ENCODE measurements at places on chromosomes 12 and 14.

DNA sequence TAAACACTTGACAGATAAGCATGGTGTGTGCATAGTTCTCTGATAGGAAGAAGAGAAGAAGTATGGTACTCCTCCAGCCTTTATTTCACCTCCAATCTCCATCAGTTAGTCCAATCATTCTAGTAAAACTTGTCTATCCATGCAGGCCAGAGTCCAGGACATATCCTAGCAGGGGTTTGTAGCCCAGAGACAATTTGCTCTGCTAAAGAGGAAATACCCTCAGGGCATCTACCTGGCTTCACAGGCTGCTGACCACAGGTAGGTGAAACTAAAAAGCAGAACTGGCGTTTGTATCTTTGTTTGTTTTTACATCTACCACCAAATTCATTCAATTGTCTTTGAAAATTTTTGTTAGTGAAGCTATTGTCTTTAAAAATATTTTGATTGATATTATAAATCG lies 717.6 kb downstream of the FSCB start:
- DNase-seq, result no peak

GRCh38 chr14:83548061-83548839 lies 1981.7 kb upstream of the FLRT2 start:
- DNase-seq, result no peak

- DNase-seq, result no peak
These were observed 47.6 kb downstream of the TMEM132C start for GRCh38 chr12:128314611-128315010.

GRCh38 chr12:131607658-131608447 lies 103.0 kb upstream of the SFSWAP start:
- no peak for DNase-seq

- DNase-seq, result no peak
These were observed 28.2 kb downstream of the TTC8 start for GRCh38 chr14:88852632-88853031.

- DNase-seq, result no peak
These were observed 10.8 kb downstream of the NAV3 start for GRCh38 chr12:77841521-77841920.

DNA sequence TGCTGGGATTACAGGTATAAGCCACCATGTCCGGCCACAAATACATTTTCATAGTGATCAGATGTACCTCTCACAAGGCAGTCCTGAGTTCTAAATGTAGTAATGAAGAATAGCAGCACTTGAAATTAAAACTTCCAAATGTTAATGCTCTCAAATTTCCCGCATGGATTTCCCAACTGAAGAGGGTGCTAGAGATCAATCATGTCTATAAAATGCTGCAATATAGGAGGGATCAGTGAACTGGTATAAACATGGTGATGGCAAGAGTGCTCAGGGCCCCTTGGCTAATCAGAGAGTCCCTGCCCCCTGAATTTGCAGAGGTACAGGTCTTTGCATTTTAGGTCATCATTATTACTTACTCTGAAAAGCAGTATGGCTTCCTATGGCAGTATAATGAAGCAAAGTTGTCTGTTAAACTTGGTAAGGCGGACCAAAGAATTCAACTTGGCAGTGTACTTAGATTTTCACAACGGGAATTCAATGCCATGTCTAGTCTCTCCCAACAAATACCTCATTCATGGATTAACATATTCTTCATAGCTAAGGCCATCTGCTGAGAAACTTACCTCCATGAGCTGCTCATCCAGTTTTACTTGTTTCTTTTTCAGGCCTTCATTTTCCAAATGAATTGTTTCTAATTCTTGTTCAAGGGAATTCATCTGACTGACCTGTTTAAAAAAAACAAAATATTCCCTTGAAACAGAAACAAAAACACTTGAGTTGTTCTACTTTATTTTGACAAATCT lies 67.0 kb upstream of the SAV1 start:
- DNase-seq, result no peak

GRCh38 chr12:124861898-124862676 lies 1.6 kb downstream of the SCARB1 start:
- DNase-seq, result no peak

DNA sequence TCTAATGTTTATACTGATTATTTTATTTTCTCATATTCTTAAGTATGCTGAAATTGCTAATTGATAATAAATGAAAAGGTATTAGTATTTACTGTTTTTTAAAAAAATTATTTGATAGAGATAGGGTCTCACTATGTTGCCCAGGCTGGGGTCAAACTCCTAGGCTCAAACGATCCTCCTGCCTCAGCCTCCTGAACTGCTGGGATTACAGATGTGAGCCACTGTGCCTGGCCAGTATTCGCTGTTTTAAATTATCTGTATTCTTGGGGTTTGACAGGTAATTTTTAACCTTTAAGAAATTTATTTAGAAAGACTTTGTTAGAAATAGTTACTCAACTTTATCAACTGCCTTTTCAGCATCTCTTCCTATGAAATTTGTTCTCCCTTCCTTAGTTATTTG lies 32.2 kb downstream of the RAN start:
- no peak for DNase-seq

- DNase-seq, result no peak
These were observed 59.3 kb downstream of the PRICKLE1 start for GRCh38 chr12:42530284-42530683.

- DNase-seq, result no peak
These were observed 31.4 kb upstream of the RTRAF start for GRCh38 chr14:51957950-51958349.

DNA sequence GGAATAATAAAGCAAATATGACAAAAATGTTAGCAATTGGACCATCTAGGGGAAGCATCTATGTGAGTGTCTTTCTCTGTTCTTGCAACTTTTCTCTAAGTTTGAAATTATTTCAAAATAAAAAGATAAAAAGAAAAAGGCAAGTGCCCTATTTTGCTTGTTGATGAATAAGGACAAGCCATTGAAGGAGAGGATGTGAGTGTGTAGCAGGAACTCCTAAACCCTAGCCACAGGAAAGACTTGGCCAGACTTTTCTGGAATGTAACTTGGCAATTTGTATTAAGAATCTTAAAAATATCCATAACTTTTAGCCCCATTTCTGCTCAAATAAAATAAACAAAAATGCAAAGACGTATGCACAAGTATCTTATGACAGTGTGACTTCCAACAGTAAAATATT lies 279.4 kb downstream of the CACNA1C start:
- DNase-seq, result no peak

- no peak for DNase-seq
These were observed 183.1 kb upstream of the FBXO33 start for GRCh38 chr14:39615352-39615751.

- no peak for DNase-seq
These were observed 62.0 kb downstream of the LGMN start for GRCh38 chr14:92686411-92686899.

DNA sequence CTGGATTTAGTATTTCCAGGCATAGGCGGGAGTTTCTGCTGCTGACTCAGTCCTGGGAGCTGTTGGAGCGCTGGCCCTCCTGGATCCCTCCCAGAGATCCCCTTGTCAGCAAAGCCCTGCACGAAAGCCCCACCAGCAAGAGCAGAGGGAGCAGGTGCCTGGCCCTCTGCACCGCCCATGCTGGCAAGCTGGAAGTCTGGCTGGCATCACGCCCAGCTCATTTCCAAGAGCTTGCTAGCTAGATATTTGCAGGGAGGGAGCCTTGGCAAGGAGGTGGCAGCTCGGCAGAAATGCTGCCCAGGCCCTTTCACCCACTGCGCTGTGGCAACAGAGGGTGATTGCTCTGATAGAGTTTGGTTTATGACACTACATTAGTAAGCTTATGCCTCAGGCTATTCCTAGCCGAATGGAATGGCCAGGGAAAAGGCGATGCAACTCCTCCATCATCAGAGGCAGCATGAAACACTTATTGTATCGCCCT lies 193.9 kb downstream of the EMP1 start:
- no peak for DNase-seq

GRCh38 chr12:49750027-49750995 lies 9.0 kb downstream of the TMBIM6 start:
- DNase-seq, result no peak

GRCh38 chr12:51269174-51270066 lies 795 bp downstream of the SMAGP start:
- DNase-seq, result no peak

Data from iPS DF 6.9 (cell line).